ENCODE measurements at places on chromosomes 2 and 18.

- no peak for DNase-seq
Observed at GRCh38 chr18:37175727-37176620, 347.0 kb downstream of the KIAA1328 start.

- DNase-seq = no peak
Observed at GRCh38 chr2:168495524-168495923, 39.5 kb downstream of the CERS6 start.

GRCh38 chr18:64799376-64799775, 650.5 kb upstream of the LINC00305 start:
- DNase-seq = no peak

- DNase-seq = no peak
Observed at GRCh38 chr2:15633043-15633970, 41.6 kb downstream of the DDX1 start.

- no peak for DNase-seq
Observed at GRCh38 chr2:105039559-105039958, 1.7 kb downstream of the MRPS9 start.

DNA sequence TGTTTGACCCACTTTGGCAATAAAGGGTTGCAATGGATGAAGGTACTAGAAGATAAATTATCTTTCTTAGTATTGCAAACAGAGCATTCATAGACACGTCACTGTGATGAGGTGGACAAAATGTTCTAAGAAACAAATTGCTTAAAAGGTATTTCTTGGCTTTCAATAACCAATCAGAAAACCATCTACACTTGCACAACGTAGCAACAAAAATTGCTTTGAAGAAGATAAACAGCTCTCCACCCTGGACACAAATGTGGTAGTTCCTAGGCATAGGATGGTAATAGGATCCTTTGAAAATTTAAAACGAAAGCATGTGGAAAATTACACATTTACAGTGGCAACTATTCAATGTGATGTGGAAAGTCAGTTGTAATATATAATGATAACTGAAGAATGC, 439.9 kb upstream of the ETAA1 start:
- DNase-seq = no peak

- no peak for DNase-seq
Observed at GRCh38 chr2:160581448-160581847, 87.8 kb upstream of the RBMS1 start.

GRCh38 chr2:216555274-216555673, 56.6 kb downstream of the RPL37A start:
- no peak for DNase-seq

- no peak for DNase-seq
Observed at GRCh38 chr2:128458505-128458904, 139.8 kb upstream of the HS6ST1 start.

GRCh38 chr2:71589763-71590162, 136.4 kb downstream of the DYSF start:
- no peak for DNase-seq

- DNase-seq = no peak
Observed at GRCh38 chr2:50225021-50225928, 806.7 kb downstream of the NRXN1 start.

DNA sequence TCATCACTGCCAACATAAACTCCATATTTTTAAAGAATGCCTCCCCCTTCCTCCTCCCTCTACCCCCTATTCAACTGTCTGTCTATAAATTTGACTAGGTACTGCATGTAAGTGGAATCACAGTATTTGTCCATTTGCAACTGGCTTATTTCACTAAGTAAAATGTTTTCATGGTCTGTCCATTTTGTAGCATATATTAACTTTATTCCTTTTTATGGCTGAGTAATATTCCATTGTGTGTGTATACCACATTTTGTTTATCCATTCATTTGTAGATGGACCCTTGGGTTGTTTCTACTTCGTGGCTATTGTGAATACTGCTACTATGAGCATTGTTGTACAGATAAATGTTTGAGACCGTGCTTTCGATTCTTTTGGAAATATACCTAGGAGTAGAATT, 10.7 kb downstream of the SEH1L start:
- DNase-seq = no peak

GRCh38 chr2:25068217-25068616, 26.3 kb downstream of the EFR3B start:
- DNase-seq = no peak

- DNase-seq = no peak
Observed at GRCh38 chr2:226755631-226756030, 44.0 kb downstream of the IRS1 start.

DNA sequence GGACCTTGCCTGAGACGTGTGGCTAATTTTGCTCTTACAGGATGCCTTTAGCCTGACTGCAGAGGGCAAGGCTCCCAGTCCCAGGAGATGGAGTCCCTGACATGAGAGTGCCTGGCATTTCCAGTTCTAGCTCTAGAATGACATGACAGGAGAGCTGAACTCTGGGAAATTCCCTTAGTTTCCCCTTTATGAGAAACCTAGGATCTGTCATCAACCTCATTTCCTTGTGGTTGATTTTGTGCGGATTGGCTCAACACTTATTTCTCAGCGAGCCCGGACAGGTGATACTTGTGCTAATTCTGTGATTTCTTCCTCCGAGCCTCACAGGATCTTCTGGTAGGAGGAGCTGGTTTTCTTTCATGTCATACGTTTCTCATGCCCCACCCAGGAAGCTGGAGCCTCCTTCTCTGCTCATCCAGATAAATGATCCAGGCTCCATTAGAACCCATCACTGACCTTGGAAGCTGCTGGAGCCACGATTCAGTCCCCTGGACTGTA, at the start of gene IL36G:
Gene IL36G (plus strand): TSS at position 448 of the 498 bp plus-strand sequence. CDS start 633 bp downstream, outside the sequence.
- DNase-seq = no peak
